Epithelial cell of esophagus (primary cell): ENCODE measurements at places on chromosomes 7 and 10.

GRCh38 chr10:44183667-44184632 lies 200.9 kb downstream of the CXCL12 start:
- DNase-seq = no peak

DNA sequence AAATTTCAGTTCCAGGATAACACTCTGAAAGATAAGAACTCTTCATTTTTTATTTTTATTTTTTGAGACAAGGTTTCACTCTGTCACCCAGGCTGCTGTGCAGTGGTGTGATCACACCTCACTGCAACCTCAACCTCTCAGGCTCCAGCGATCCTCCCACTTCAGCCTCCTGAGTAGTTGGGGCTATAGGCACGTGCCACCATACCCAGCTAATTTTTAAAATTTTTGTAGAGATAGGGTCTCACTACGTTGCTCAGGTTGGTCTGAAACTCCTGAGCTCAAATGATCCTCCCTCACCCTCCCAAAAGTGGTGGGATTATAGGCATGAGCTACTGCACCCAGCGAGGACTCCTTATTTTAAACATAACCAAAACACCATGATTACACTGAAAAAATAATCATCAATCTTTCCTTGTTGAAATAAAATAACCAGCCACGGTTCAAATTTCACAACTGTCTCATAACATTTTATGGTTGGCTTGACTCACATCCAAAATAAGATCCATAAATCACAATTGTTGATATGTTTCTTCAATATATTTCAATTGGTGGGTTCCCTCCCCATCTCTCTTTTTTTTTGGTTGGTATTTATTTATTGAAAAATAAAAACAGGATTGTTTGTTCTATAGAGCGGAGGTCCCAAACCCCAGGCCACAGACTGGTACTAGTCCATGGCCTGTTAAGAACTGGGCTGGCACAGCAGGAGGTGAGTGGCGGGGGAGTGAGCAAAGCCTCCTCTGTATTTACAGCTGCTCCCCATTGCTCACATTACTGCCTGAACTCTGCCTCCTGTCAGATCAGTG lies 60.1 kb upstream of the FAM171A1 start:
- no peak for DNase-seq

- no peak for DNase-seq
Observed at GRCh38 chr7:44157116-44158080, 16.3 kb upstream of the MYL7 start.

GRCh38 chr10:114347241-114347640 lies 57.1 kb downstream of the AFAP1L2 start:
- no peak for DNase-seq

- DNase-seq = peak; percentile 87
Observed at GRCh38 chr10:34801097-34801733, 13.9 kb downstream of the PARD3 start.

DNA sequence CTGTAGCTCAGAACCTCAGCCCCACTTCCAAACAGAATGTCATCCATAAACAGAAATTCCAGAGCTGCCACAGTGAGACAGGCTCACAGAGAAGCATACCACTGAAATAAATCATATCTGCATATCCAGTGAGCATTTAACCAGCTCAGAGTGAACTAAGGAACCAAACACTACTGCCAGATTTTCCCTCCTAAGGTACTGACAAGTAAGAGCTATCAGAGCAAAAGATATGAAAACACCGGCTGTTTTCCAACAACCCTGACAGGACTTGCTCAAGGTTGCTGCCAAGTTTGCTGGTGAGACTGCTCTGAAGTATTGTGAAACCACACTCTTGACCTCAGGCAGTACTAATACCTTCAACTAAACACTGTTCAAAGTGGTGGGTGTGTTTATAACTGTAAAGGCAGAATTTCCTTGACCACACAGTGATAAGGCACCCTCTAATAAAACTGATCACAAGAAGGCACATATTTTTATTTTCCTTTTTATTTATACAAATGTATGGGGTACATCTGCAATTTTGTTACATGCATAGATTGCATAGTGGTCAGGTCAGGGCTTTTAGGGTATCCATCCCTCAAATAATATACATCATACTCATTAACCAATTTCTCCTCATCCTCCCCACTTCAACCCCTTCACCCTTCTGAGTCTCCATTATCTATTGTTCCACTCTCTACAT lies 18.3 kb downstream of the SGMS1 start:
- peak; percentile 97 for DNase-seq

DNA sequence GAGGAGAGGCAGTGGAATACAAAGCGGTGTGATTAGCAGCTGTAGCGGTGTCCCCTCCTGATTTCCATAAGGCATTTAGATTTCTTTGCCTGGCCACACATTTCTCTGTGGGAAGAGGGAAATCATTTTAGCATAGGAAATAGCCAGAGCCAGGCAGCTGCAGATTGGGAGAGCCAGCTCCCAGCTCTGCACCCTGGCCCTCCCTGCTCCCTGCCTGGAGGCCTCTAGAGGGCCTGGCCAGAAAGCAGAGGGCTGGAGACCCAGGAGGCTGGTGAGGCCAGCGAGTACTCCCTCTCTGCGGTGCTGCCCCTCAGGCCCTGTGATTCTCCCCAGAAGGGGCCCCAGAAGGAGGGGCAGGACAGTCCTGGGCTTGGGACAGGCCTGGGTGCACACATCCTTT lies 85.7 kb downstream of the C10orf105 start:
- DNase-seq = no peak

- no peak for DNase-seq
Observed at GRCh38 chr10:70247360-70247759, 14.1 kb upstream of the PPA1 start.

DNA sequence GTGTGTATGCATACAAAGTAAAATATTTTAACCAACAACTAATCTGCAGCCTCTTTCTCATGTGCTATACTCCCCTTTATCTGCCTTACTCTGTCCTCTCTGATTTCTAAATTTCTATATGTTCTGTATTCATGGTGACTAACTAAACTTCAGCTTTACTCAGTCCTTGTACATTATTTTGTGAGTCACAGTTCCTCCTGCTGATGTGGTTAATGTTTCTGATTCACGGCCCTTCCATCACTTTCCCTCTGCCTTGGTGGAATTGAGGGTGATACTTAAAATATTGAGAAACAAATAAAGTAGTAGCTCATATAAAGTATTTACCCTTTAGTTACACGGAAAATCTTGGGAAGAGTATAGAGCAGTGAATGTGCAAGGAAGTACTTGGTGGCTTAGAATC lies 899.1 kb upstream of the ZWINT start:
- DNase-seq = peak; percentile 19

- DNase-seq = peak; percentile 53
Observed at GRCh38 chr7:20804345-20804744, 17.7 kb upstream of the SP8 start.

GRCh38 chr10:62039954-62040353 lies 138.5 kb downstream of the ARID5B start:
- DNase-seq = no peak

DNA sequence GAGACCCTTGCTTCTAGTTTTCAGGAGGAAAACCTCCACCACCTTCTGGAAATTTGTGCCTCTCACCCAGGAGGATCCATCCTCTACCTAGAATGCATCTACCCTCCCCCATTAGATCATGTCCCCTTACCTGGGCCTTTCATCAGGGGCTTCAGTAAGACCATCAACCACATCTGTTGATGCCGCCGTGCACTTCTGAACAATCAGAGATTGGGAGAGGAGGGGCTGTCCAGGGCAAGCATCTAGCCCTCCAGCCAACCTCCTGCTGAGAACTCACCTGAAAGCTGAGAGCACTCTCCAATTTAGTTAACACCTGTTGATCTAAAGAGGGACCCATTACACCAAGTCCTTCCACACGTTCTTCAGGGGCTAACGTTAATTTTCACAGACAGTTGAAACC lies 57.6 kb upstream of the PIK3CG start:
- no peak for DNase-seq

DNA sequence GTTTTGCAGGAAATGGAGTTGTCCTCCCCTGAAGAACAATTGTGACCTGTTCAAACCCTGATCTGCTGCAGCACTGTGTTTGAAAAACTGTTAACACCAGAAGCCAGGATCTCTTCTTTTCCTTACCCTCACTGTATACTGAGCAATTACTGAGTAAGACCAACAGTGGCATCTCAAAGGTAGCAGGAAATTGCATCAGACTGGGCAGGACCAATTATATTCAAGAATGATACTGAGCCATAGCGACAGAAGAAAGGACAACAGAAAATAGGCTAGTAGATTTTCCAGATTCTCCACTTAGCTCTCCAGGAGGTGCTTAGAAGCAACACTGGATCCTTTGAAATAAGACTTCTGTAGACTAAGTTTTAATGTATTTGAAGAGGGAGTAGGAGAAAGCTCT lies 57.4 kb upstream of the INHBA start:
- peak; percentile 53 for DNase-seq

DNA sequence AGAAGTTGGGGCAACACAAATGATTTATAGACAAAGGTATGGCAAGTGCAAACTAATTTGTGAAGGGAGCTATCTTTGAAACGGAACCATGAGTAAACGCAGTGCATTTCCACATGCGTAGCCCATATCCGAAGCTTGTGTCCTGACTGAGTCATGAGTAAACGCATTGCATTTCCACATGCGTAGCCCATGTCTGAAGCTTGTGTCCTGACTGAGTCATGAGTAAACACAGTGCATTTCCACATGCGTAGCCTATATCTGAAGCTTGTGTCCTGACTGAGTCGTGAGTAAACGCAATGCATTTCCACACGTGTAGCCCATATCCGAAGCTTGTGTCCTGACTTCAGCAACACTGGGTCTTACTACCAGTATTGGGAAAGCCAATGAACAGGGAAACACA lies 95.0 kb downstream of the CELF2 start:
- DNase-seq = peak; percentile 74

DNA sequence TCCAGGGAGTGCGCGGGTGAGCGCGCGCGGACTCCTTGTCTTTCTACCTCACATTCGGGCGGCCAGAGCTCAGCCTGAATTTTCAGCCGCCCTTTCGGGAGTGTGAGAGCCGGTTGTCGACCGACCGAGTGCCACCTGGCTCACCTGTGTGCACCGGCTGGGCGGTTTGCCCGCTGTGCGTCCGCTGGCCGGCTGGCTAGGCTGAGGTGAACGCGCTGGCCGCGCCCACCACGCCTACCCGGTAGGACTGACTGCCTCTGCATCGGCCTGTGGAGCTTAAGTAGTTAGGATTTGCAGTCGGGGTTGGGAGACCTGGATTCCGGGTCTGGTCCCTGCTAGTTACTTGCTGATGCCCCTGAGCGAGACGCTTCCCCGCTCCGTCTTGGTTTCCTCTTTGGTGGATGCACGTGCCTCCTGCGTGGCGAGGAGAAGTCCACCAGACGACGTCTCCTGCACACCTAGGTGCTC lies 553 bp downstream of the TSPAN15 start:
- DNase-seq = peak; percentile 36

GRCh38 chr7:142385491-142386340 lies 127.9 kb upstream of the PRSS58 start:
- DNase-seq = peak; percentile 83

- peak; percentile 66 for DNase-seq
Observed at GRCh38 chr7:14170872-14171271, 181.4 kb upstream of the ETV1 start.

DNA sequence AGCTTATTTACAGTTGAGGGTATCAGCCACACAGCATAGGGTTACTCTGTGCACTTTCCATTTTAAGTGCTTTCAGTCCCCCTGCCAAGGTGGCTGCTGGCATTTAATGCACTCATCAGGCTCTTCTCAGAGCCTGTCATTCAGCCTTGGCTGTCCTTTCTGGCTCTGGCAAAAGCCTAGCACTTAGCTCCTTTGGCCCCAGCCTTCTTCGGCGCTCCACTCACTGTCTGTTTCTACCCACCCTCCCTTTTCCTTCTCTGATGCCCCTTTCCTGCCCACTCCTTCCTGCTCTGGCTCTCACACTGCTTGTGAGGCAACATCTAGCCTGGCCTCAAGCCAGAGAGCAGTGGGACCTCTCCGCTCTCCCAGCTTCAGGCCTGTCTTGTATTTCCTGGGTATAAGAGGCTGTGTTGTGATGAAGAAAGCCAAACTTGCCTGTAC lies 60.2 kb downstream of the WIPF3 start:
- DNase-seq = no peak

DNA sequence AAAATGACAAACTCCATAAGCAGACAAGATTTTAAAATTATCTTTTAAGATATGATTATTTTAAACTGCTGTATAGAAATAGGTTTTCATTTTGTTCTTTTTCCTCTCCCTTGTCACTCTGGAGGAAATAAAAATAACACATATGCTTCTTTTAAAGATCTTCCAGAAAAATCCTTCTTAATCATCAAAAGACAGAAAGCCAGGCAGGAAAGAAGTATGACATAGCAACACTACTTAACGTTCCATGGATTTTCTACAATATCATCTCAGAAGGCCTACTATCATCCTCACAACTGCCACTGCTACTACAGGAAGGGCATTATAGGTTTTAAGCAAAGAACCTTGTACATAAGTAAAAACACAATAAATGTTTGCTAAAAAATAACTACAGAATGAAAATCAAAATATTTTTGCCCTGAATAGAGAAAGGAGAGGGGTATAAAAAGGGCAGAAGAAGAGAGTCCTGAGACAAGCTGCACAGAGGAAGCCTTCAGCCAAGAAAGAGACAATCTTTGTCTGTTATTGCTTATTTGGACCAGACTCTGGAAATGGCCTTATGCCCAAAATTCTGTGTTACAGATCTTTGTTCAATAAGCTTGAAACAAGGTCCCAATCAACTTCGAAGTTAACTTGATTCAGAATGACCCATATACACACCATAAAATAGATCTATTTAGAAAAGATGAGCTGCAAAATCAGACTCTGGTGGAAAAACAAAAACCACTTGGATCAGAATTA lies 67.8 kb downstream of the ABI1 start:
- no peak for DNase-seq

DNA sequence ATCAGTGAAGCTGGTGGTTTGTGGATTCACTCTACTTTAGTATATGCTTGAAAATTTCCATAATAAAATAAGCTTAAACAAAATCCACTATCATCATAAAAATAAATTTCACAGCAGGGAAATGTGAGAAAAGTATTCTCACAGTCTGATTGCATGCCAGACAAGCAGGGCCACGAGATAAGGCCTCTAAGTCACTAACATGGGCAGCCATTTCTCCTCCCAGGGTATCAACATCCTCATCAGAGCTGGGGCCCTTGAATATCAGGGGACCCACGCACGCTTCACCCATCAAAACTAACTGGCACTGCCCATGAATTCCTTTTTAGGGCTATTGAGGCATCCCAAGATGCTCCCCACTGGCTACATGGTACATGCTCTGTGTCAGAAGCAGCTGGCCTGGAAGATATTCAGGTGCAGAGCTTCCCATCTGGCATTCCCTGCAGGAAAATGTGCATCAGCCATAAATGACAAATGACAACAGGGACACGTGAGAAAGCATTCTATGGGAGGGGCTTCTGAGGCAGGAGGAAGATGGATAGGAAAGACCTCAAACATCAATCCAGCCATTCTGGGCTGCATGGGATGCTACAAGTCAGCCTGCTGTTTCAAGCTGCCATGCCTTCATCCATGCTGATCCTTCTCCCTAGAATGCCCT lies 17.4 kb downstream of the CCDC6 start:
- no peak for DNase-seq
